ENCODE measurements at places on chromosomes 16 and 17.

DNA sequence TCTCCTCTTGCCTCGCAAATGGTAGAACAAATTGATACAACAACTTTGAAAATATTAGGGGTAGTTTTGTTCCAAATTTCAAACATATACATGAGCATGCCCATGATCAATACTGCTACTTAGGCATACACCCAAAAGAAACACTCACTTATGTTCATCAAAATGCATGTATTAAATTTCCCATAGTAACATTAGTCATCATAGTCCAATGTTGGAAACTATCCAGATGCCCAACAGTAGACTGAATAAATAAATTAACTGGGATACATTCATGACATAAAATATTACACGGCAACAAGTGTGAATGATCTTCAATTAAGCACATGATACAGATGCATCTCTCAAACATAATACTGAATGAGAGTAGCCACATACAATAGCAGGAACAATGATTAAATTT is 391.6 kb downstream of the CDH11 start:
- DNase-seq = no peak

GRCh38 chr17:52762147-52762793 is 603.8 kb upstream of the CA10 start:
- no peak for DNase-seq

- DNase-seq = no peak
Measured at GRCh38 chr17:76642994-76643393, 563 bp downstream of the ST6GALNAC1 start.

DNA sequence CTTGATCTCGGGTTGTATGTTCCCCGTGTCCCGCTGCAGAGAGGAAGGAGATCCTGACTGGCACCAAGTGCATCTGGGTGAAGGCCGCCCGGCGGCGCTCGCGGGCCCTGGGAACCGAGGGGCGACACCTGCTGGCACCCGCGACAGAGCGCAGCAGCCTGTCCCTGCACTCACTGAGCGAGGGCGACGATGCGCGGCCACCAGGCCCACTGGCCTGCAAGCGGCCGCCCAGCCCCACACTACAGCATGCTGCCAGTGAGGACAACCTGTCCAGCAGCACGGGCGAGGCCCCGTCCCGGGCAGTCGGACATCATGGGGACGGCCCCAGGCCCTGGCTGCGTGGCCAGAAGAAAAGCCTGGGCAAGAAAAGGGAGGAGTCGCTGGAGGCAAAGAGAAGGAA is 7.5 kb downstream of the BTBD17 start:
- DNase-seq = peak; percentile 39

DNA sequence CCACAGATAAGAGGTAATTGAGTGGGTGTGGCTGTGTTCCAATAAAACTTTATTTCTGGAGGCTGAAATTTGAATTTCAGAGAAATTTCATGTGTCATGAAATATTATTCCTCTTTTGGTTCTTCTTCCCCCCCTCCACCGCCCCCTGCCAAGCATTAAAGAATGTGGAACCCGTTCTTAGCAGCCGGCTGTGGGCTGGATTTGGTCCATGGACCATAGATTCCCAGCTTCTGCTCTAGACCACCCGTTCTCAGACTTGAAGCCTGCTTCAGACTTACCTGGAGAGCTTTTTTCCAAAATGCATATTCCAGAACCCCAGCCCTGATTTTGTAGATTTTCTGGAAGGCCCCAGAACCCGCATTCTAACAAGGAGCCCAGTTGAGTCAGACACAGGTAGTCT is 15.1 kb upstream of the LASP1NB start:
- no peak for DNase-seq

GRCh38 chr16:55369151-55369550 is 45.1 kb downstream of the IRX6 start:
- no peak for DNase-seq

GRCh38 chr16:86343796-86344585 is 166.3 kb upstream of the FOXF1 start:
- DNase-seq = no peak

- DNase-seq = no peak
Measured at GRCh38 chr17:17298108-17298507, 5.1 kb upstream of the NT5M start.

- DNase-seq = no peak
Measured at GRCh38 chr16:66204756-66205155, 161.7 kb upstream of the CDH5 start.

DNA sequence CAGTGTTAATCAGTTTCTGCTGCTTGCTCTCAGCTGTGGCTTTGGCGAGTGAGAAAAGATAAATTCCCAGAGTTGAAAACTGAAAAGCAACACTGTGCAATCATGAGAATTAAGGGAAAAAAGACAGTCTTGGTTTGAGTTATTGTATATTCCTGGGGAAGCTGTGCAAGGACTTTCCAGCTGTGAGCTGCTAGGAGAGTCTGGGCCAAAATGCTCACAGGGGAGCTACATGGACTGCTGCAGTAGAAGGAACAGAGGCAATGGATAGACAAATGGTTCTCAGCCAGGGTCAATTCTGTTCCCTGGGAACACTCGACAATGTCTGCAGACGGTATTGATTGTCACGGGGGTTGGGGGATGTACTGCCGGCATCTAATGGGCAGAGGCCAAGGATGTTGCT is 102.0 kb upstream of the ADAMTS18 start:
- no peak for DNase-seq

- no peak for DNase-seq
Measured at GRCh38 chr17:56778898-56779297, 54.8 kb downstream of the C17orf67 start.

- no peak for DNase-seq
Measured at GRCh38 chr16:89244754-89245153, 27.3 kb downstream of the ZNF778 start.

- no peak for DNase-seq
Measured at GRCh38 chr16:2816751-2817339, at the start of gene PRSS21. Gene PRSS21, plus strand, starts transcription at chr16:2817237. Its CDS starts 32 bp downstream, at chr16:2817269.

DNA sequence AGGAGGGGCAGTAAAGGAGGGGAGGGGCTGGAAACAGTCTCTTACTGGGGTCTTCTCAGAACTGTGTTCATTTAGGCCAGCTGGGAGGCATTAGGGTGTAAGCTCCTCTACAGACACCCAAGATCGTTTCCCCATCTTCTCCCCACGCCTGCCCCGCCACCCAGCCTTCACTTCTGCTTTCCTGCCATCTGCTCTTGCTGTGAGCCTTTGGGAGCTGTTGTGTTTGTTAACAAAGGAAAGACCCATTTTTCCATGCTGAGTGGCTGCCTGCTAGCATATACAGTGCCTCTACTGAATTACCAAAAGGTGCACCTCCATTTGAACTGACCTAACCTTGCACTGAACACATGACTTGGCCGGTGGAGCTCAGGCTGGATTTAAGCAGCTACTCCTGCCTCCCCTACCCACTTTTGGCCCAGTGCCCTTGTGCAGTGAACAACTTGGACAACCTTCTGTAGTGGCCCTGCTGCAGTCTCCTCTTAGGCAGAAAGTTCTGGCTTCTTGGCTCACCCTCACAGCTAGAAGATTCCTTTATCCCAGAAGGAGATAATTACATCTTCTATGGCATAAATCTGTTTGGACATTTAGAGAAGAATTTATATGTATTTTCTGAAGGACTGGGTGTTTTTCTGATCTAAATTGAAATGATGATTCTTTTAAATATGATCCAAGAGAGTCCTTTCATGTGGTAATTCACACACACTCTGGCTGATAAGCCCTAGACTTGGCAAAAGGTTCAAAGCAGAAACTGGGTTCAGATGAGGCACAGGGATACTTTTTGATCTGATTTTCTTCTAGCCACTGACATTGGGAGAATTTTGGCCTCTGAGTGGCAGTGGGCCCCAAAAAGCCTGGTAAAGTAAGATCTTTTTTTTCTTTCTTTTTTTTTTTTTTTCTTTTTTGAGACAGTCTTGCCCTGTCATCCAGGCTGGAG is 81.9 kb upstream of the HNF1B start:
- DNase-seq = no peak

GRCh38 chr17:57195785-57196460 is 60.4 kb upstream of the MSI2 start:
- no peak for DNase-seq

GRCh38 chr17:28745786-28746411 is 2.1 kb downstream of the TRAF4 start:
- DNase-seq = no peak

GRCh38 chr17:35477248-35477647 is 28.7 kb upstream of the SLFN13 start:
- no peak for DNase-seq

DNA sequence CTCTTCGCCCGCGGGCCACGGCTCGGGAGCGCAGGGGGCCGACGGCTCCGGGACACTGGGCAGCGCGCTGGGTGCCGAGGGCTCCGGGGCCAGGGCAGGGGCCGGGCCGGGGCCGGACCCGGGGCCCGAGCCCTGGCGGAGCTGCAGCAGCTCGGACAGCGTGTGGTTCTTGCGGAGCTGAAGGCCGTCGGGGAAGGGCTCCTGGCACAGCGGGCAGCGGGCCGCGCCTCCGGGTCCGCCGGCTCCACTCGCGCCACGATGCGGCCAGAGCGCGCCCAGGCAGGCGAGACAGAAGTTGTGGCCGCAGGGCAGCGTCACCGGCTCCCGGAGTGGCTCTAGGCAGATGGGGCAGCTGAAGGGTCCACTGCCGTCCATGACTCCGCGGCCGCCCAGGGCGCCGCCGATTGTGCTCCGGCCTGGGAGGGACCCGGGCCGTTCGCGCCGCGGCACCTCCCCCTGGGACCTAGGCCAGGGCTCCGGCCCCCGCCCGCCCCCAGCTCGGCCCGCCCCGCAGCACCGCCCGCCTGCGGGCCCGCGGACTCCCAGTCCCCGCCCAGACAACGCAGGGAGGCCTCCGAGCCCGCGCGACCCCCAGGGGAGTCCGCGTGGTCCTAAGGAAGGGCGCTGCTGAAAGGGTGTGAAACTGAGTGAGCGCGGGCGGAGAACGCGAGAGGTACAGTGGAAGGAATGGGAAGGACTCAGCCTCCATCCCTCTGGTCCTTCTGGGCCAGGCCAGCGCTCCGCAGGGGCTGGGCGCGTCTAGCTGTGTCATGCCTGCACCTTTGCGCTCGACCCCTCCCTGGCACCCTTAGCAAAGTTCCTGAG is at the start of gene TRIM47:
Gene TRIM47, minus strand, starts transcription at position 408 of the 825 bp plus-strand sequence. Its CDS starts 33 bp downstream, at position 375.
- DNase-seq = no peak

- DNase-seq = peak; percentile 14
Measured at GRCh38 chr16:87702325-87702811, 63.4 kb downstream of the KLHDC4 start.

Measured in activated effector memory CD4-positive, alpha-beta T cell treated with Interleukin-2 at 50 U/mL for 16 hours (primary cell).